ENCODE measurements at places on chromosomes 4 and X.

DNA sequence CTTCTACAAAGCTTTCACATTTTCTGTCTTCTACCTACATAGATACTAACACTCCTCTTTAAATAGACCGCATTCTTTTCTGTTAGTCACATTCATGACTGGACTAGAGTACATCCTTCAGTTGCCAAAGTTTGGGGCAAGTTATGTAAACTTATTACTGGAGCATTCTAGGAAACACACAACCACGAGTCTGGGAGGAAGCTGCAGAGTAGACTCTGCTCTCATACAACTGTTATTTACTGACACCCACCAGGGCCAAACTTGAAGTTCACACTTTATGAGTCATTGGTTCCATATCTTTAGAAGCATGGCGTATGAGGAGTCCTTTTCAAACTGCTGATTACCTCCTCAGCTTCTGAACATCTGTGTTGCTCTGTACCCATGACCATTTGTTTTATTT lies 87.0 kb downstream of the RNF150 start:
- DNase-seq: no peak

- DNase-seq: no peak
These were observed 1195.2 kb downstream of the TECRL start for GRCh38 chr4:63214076-63214475.

GRCh38 chr4:177770776-177771175 lies 328.5 kb upstream of the AGA start:
- no peak for DNase-seq

GRCh38 chr4:144627663-144628076 lies 18.3 kb upstream of the HHIP start:
- no peak for DNase-seq

DNA sequence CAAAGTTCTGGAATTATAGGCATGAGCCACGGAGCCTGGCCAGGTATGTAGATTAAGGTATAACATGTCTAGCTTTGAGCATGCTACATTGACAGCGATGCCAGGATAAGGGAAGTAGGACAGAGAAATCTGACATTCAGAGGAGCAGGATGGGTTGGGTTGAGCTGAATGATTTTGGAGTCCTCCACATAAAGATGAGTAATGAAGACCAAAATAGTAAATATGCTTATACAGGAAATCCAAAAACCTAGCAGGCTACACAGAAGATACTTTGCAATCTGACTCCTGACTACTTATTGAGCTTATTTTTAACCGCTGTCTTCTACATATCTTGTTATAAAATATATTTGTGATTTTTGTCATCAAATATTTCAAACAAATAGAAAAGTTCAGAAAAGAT lies 69.7 kb downstream of the PDGFC start:
- no peak for DNase-seq

GRCh38 chr4:158860856-158861255 lies 92.0 kb downstream of the FNIP2 start:
- DNase-seq: no peak

DNA sequence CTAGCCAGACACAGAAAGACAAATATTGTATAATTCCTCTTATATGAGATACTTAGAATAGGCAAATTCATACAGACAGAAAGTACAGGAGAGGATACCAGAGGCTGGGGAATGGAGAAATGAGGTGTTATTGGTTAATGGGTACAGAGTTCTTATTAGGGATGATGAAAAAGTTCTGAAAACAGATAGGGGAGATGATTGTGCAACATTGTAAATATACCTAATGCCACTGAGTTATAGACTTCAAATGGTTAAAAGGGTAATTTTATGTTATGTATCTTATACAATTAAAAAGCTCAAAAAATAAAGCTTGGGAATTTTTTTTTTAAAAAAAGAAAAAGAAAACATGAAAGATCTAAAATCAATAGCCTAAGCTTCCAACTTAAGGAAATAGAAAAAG lies 98.8 kb upstream of the TECRL start:
- no peak for DNase-seq

- DNase-seq: no peak
These were observed 2.5 kb downstream of the SLC25A4 start for GRCh38 chr4:185145572-185145971.

- no peak for DNase-seq
These were observed 514.7 kb upstream of the SPANXN1 start for GRCh38 chrX:144732588-144732987.

DNA sequence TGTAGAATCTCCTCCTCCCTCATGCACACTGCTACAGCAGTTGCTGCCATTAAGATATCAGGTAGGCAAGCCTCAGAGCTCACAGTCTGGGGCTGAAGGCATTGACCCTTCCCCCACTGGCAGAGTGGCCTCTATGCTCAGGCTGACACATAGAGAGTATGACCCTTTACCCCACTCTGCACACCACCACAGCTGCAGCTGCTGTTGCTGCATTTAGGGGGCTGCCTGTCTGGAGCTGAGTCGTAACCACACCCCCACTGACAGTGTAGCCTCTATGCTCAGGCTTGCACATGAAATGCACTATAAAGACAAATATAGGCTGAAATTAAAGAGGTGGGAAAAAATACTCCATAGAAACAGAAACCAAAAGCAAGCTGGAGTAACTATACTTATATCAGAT lies 289.3 kb upstream of the PABPC4L start:
- DNase-seq: no peak

DNA sequence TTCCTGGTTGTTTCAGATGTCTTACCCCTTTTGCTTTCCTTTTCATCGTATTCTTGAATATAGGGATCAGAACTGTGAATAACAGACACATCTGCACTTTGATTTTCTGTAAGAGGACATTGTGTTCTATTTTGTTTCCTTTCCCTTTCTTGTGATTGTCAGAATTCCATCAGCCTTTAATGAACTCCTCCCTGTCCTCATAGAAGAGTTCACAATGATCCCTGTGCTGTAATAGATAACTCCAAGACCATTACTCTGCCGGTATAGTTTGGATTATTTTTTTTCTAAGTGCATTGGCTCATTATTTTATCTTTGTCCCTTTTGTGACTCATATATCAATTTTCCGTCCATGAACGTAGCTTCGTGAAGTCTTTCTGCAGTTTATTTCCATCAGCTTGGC lies 59.7 kb upstream of the PRDM8 start:
- DNase-seq: no peak

DNA sequence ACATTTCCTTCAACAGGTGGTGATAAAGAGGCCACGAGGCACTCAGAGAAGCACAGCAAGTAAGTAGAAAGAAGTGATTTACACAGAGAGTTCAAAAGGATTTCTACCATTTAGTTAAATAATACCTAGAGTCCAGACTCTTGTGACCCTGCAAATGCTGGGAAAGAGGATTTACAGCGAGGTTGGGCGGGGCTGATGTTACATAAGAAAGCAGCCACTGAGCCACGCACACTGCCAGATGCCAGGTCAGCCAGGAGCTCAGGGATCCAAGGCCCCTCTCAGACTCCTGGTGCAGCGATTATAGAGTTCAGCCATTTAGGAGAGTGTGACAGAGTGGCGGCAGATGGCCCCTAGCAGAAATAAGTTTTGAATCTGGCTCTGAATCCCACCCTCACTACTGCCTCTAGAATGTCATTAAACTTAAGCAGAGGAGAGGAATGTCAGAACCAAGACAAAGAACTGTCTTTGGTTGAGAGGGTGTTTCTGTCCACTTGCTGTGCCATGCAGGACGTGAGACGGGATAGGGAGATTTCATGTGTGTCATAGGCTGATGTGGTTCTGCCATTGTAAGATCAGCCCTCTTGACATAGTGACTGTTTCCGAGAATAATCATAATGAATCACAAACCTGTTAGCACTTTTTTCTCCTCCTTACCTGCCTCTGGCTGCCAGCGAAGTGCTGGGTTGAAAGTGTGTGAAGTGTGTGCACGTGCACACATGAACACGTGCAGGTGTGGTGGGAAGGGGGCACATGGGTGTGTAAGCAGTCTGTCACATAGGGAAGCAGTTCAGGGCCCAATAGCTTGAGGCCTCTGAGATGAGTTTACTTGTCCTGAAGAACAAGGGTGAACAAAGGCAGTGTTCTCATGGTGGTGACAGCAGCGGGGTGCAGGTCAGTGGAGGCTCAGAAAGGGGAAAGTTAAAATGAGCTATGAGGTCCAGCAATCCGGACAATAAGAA lies 50.1 kb downstream of the MFAP3L start:
- no peak for DNase-seq

DNA sequence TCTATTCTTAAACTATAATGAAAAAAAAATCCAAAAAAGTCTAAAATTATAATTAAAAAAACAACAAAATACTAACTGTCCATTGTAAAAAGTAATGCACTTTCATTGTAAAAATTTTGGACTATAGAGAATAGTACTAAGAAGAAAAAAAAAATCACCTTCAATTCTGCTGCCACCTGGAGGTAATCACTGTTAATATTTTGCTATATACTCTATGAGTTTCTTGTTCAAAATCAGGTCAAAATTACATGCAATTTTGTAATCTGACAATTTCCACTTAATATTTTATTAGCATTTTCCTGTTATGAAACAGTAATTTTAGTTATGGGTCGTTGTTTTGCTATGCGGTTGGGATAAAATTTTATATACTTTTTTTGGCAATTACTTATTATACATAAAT lies 62.0 kb downstream of the HTT start:
- DNase-seq: no peak

DNA sequence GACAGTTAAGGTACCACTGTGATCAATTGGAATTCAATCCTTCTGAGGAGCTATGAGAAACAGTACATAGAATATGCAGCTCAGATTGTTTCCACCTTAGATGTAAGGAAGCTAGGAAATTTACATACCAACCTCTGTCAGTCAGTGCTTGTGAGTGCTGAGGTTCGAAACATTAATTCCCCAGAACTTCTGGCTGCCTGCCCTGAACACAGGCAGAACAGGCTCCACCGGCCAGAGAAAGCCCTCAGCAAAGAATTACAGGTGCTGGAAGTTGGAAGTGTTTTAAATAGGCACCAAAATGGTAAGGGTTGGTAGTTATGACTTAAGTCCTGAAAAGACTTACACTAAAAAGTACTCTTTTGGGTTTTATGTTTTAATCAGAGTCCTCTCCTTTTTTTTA lies 651.8 kb downstream of the C4orf33 start:
- DNase-seq: no peak

DNA sequence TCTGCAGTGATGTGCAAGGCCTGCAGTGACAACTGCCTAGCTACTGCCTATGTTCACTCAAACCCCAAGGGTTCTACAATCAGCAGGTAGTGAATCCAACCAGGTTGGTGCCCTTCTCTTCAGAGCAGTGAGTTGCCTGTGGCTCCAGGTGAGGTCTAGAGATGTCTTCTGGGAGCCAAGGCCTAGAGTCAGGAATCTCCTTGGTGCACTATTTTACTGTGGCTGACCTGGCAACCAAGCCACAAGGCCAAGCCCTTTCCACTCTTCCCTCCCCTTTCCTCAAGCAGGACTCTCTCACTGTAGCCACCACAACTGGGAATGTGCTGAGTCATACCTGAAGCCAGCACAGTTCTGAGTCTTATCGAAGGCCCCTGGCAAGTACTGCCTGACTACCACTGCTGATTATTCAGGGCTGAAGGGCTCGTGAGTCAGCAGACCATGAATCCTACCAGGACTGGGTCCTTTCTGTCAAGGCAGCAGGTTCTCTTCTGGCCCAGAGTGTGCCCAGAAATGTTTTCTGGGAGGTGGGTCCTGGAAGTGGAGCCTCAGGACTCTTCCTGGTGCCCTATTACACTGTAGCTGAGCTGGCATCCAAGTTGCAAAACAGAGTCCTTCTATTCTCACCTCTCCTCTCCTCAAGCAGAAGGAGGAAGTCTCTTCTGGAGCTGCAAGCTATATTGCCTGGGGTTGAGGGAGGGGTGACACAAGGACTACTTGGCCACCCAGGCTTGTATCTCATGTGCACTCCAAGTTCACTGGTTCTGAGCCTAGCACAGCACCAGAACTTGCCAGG lies 111.6 kb downstream of the BTC start:
- no peak for DNase-seq

DNA sequence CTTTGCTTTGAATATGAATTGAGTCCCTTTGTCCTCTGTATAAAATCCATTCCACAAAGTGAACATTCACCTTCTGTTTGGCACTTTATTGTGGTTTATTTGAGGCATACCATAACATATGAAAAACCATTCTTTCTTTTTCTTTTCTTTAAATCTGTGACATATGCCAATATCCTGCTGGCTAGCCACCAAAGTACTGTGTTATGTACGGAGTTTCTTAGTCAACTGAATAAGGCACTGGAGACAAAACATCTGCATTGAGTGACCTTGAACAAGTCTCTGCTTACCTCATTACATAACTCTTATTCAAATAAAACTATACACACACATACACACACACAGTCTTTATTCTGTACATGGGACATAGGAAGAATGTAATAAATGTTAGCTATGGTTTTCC lies 872.8 kb downstream of the C4orf33 start:
- DNase-seq: no peak

DNA sequence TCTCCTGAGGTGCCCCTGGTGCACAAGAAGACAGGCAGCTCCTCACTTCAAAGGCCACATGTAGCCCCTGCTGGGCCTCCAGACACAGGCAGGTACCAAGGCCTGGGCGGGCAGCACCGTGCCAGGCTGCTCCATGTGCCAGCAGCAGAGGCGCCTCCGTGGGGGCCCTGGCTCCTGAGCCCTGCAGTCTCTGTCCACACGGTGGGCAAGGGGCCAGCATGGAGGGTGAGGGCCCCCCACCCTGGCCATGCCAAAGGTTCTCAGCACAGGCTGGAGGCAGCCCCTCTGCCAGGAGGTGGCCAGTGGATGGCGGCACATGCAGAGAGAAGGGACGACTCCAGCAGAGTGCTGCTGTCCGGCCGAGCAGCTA lies 72.6 kb downstream of the FAM53A start:
- no peak for DNase-seq

- DNase-seq: no peak
These were observed 19.0 kb downstream of the HADH start for GRCh38 chr4:108008721-108009120.

- no peak for DNase-seq
These were observed 1258.4 kb downstream of the FAM133A start for GRCh38 chrX:94932278-94932965.

- no peak for DNase-seq
These were observed 41.1 kb downstream of the DCUN1D4 start for GRCh38 chr4:51884055-51884454.

GRCh38 chrX:22196149-22196548 lies 76.6 kb upstream of the CBLL2 start:
- DNase-seq: no peak

DNA sequence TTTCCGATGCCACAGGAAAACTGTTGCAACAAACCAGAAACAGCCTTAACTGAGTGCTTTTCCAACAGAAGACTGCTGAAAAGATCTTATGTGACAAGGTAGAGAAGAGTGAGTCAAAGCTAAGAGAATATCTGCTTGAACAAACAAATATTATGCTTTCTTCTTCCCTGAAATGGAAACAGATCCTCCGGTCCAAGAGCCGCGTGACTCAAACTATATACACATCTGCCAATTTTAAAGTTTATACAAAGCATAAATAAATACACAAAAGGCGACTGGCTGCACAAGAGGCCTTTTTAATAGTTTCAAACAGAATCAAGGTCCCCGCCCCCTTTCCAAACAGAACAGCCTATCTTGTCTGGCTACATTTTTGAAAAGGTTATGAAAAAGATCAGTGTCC lies 329.7 kb upstream of the F9 start:
- no peak for DNase-seq

GRCh38 chr4:34861666-34862065 lies 1382.6 kb downstream of the ARAP2 start:
- DNase-seq: no peak

- DNase-seq: no peak
These were observed 873.2 kb downstream of the RPA4 start for GRCh38 chrX:97756879-97757278.

GRCh38 chr4:72938516-72938915 lies 131.0 kb downstream of the COX18 start:
- DNase-seq: no peak

Data from stimulated activated CD4-positive, alpha-beta T cell treated with anti-CD3 and anti-CD28 coated beads, TNF-alpha, amount 100 ng/mL, for 24 hours (primary cell).